T-helper 22 cell (primary cell): ENCODE measurements at places on chromosomes 3 and 15.
A peak's percentile ranks its signal among the peaks of the same experiment; 100 is the strongest.

- peak; percentile 18 for DNase-seq
Observed at GRCh38 chr15:68559345-68560310, 19.2 kb upstream of the CORO2B start.

DNA sequence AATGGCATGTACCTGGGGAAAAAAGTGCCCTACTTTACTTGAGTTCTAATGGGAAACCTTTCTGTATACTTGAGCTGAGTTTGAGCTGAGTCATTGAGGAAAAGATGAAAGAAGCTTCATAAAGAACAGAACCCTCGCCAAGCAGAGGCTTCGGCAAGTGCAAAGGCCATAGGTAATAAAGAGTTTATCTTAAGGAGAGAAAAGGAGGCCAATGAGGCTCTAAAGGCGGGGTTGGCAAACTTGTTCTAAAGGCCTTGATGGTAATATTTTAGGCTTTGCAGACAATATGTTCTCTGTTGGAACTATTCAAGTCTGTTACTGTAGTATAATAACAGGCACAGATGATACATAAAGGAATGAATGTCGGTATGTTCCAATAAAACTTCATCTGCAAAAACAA, 17.6 kb upstream of the TRAT1 start:
- DNase-seq: no peak

- peak; percentile 64 for DNase-seq
Observed at GRCh38 chr3:186540221-186540834, 3.9 kb downstream of the CRYGS start.

DNA sequence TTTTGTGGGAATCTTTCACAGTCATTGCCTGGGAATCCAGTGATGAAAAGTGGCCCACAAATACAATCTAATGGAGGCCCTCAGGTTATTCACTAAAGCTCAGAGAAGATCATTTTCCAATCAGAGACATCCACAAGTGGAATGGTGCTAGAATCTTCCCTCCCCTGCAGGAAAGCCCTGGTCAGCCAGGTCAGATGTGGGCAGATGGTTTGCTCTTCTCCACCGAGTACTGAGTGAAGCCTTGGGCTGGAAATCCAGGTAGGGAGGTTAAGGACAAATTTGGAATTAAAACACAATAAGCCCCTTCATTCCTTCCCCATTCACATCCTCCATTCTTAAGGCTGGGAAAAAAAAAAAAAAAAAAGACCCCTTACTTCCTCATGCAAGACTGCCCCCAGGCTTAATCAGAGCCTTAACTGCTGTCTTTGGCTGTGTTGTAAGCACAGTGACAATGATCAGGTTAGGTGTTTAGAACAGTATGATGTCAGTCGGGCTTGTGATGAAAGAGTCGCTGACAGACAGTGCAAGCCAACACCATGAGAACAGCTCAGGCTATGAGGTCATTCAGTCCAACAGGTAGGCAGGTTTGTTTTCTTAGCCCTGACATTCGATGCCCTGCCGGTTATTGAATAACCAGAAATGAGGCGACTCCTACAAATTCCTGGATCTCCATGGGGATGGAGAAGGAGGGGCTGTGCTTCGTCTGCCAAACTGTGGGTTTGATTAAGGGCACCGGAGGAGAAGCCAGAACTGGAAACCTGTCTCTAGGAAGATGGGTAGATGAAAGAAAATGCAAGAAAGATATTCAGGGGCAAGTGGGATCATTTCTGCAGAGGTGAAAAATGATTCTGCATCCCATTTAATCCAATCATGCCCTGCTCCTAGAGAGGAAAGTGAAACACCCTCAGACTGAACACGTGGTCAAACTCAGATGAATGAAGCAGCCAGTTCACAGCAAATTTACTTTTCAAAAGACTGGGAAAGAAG, 23.5 kb upstream of the HES1 start:
- DNase-seq: no peak

- no peak for DNase-seq
Observed at GRCh38 chr3:145159640-145160039, 1001.3 kb downstream of the PLOD2 start.

GRCh38 chr15:99997112-99997651, 263.9 kb upstream of the LYSMD4 start:
- DNase-seq: no peak

DNA sequence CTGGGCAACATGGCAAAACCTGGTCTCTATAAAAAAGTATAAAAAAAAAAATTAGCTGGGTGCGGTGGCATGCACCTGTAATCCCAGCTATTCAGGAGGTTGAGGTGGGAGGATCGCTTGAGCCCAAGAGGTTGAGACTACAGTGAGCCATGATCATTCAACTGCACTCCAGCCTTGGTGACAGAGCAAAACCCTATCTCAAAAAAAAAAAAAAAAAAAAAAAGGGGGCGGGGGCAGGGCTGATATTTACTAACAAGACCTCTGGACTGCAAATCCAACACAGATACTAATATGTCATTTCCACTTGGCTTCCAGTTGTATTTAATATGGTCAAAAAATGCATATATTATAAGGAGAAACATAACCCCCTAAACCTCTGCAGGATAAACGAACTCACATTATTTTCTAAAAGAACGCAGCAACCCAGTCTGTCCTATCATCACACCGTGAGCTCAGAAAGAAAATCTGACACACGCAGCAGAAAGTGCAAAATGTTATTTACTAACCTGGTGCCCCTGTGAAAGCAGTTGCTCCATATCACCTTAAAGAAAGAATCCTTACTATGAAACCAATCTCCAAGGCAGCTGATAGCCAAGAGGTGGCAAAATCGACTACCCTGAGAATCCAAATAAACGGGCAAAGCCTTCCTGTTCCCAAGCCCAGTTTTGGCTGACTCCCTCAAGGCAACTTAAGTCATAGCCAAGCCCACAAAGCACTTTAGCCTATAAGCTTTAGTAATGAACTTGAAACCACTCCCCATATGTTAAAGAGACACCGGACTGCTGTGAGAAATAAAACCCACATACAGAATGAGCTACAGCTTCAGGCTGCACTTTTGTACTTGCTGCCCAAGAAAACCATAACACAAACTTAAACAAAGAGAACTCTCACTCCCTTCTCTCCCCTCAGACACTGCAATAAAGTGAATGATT, 39.3 kb downstream of the PLD1 start:
- DNase-seq: no peak

- no peak for DNase-seq
Observed at GRCh38 chr15:91849749-91850161, 3.8 kb upstream of the SLCO3A1 start.

DNA sequence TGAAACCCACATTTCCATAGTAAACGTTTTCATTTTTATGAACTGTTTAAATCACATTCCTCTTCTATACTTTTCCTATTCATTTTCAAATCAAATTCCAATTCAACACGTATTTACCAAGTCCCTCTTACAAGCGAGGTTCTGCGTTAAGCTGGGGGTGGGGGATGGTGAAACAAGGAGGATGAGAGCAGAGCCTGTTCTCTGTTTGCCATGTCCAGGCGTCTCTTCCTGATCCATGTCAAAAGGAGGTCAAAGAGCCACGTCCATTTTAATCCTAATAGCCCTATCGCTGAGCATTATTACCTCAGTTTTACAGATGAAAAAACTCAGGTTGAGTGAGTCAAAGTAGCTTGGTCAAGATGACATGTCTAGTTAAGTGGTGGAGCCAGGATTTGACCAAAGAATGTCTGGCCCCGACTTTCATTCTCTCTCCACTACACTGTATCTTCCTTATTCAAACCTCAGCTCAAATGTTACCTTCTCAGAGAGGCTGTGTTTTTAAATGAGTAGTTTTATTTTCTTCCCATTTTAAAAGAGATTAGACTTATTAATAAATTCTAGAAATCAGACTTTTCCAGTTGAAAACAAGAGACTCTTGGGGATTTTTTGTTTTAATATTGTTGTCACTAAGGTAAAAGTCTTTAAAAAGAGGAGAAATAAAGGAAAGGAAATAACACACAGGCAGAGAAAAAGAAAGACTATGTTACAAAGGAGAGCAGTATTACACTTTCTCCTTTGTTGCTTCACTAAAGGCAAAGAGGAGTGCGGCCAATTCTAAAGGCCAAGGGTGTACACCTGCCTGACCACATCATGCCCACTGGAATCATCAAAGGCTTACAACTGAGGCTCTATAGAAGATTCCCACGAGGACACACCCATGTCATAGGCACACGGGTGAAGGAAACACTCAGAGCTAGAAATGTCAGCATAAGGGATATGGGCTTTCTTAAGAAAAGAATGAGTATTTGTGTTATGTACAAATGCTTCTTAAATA, 42.4 kb downstream of the MYO5A start:
- no peak for DNase-seq

DNA sequence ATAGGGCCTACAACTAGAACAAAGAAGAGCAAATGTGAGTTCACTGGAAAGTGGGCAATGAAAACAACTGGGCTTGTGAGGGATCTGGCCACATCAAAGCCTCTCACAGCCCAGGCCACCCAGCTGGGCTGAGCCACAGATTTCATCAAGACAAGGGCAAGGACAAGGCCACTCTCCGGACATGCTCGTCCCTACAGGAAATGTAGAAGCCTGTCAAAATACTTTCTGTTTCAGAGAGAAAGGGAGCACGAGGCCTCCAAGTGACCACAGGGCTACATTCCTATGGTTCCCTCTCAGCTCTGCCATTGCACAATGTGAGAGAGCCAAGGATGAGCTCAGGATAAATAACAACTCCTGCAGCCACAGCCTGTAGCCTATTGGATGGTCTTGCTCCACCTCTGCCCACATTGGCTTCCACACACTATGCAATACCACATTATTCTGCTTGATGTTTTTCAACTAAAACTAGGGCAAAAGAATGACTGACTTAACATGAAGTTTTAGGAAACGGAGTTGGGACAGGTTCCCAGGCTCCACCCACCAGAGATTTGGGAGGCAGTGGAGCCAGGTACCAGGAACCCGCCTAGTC, 12.1 kb downstream of the TBC1D2B start:
- DNase-seq: no peak

DNA sequence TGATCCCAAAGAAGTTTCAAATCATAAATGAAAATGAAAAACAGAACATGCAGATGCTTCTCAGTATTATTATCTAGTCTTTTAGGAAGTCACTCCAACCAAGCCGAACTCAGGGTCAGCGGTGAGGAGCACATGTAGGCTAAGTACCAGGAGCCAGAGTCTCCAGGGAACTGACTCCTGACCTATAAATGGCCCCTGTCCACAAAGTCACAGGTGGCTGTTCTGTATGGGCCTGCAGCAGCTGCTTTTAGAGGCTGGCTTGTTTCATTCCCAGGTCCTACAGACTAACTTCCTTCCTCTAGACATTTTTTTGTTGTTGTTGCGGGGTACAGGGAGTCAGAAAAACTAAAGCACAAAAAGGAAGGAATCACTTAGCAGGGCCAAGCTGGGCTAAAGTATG, 54.6 kb downstream of the DAPK2 start:
- no peak for DNase-seq

DNA sequence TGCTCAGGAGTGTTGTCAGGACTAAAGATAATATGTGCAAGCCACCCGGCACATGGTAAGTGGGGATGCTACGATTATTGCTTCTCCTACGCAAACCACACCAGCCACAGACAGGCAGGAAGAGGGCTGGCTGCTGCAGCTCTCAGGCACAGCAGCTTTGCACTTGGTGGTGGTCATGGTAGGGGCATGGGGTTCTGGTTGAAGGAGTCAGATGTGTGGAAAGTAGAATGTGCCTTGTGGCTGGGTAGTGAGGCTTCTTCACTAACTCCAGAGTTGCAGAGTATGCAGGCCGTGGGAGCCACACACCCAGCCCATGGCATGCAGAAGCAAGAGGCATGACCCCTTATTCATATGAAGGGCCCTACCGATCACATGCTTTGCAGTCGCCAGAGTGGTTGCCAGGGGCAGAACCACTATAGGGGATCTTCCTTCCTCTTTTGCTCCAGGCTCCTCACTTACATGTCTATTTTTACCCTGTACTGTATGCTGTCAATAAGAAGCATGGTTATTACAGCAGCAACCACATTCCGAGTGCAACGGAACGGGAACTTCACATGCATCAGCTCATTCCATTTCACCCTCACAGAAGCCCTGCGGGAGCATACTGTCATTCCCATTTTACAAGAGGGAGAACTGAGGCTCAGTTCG, 59.2 kb upstream of the HERC1 start:
- DNase-seq: peak; percentile 67

- DNase-seq: no peak
Observed at GRCh38 chr3:129577366-129577765, 29.1 kb downstream of the PLXND1 start.

DNA sequence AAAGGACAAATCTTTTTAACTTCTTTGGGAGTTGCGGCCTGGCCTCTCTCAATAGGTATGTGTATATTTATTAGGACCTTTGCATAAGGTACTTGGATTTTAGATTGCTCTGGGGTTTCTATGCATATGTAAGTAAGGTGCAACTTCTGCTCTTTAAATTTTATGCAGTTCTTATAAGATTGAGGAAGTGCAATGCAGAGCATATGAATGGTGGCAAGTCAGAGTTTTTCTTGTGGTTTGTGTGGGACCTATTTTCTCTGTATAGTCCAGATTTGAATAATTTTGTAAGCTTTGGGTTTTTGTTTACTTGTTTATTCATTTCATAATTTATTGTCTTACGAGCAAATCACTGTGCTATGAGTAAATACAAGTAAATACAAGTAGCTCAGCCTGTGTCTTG, 101.5 kb downstream of the ATG7 start:
- DNase-seq: no peak
